ENCODE measurements at places on chromosomes 12 and 14.

GRCh38 chr12:20476551-20476950 is 108.2 kb downstream of the PDE3A start:
- no peak for DNase-seq

GRCh38 chr14:35551081-35551480 is 17.1 kb downstream of the INSM2 start:
- no peak for DNase-seq

DNA sequence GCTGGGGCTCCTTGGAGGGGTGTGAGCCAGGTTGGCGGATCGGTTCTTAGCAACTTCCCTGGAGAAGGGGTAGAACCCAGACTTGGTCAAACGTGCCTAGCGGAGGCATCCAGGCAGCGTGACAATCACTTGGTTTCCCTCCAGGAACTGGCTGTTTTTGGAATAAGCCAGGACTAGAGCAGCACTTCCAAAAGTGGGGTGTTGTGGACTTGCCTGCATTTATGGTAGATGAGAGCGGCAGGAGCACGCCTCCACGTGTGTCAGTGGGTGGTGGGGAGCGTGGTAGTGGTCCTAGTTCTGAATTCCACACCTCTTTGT is 2.8 kb downstream of the PRMT8 start:
- no peak for DNase-seq

DNA sequence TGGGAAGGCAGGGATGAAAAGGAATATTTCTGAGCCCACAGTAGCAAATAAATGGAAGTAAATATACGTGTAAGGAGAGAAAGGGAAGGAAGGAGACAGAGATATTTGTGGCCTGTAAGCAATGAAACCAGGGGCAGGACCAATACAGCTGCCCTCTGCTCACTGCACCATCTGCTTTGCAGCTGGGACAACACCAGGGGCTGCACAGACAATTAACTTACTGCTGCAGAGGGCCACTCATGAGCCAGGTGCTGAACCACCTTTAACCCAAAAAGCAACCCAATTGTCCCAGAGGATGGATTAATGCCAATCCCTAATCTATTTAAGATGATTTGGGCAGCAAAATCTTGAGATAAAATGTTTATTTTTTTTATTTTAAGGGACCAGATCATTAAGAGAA is 30.6 kb upstream of the TMX1 start:
- DNase-seq = no peak

DNA sequence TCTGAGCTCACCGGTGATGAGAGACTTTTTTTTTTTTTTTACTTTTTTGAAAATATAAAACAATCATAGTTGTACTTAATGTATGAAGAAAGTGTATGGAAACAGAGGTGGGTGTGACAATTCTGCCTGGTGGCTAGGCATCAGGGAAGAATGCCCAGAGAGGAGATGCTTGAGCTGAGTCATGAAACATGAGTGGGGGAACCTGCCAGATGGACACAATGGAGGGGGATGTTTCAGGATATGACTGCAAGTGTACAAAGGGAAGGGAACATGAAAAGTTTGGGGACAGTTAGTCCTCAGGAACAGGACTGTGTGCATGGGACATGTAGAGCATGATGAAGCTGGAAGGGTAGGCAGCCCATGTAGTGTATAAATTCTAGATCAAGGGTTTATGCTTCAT is 274.2 kb upstream of the E2F7 start:
- no peak for DNase-seq

- DNase-seq = no peak
Measured at GRCh38 chr14:83164591-83164990, 1630.9 kb upstream of the SEL1L start.

GRCh38 chr14:29454026-29454693 is 473.5 kb downstream of the PRKD1 start:
- no peak for DNase-seq

DNA sequence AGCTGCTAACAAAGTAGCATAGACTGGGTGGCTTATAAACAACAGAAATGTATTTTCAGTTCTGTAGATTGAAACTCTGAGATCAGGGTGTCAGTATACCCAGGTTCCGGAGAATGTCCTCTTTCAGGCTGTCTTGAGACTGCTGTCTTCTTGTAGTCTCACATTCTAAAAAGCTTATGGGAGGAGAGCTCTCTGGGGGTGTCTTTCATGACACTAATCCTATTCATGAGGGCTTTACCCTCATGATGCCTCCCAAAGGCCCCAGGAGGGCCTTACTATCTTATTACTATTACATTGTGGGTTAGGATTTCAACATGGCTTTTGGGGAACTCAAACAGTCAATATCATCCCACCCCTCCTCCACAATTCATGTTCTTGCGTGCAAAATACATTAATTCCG is 94.3 kb downstream of the AEBP2 start:
- DNase-seq = no peak

All from T-helper 9 cell (primary cell).